Stimulated activated CD4-positive, alpha-beta T cell treated with anti-CD3 and anti-CD28 coated beads, TNF-alpha, amount 100 ng/mL, for 1 hour (primary cell): ENCODE measurements at places on chromosomes 4 and X.

GRCh38 chr4:159515314-159516025 lies 412.6 kb downstream of the RAPGEF2 start:
- no peak for DNase-seq

DNA sequence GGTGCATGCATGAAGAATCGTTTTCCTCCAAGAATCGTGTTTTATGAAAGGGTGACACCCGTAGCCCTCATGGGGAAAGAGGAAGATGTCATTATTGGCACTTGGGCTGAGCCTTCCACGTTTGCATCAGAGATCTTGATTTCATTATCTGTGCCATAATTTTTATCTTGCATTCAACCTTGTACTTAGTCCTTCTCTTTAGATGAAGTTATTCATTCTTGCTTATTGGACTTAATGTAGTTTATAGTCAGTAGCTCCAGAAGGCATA lies 66.8 kb downstream of the GAB1 start:
- DNase-seq = no peak

DNA sequence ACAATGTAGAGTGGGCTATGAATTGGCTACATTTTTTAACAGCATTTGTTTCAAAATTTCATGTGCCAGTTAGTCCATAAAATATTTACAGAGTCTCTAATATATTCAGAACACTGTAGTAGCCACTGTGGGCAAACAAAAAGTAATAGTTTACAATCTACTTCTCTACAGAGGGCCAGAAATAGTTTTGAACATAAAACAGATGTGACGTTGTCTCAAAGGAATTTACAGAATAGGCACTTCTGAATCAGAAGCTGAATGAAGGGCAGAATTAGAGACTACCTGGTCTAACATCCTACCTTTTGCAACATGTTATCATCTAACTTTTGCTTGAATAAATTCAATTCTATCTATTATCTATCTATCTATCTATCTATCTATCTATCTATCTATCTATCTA lies 811.9 kb upstream of the EPHA5 start:
- no peak for DNase-seq

DNA sequence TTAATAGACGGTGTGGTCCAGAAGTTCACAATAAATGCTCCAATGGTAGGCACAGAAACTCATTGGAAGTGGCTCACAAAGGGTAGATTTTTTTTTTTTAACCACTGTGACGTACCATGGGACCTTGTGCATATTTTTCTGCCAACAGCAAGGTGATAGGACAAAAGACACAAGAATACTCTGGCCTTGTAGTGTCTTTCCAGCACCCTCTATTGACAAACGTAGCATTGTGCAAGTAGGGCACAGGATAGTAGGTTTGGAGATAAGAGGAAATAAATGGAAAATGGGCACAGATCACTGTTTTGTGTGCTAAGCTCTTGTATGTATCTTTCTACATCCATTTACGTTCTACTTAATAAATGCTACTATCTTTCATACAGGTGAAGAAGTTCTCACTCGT lies 2054.9 kb downstream of the PCDH7 start:
- DNase-seq = no peak

GRCh38 chr4:118086344-118086743 lies 52.1 kb downstream of the NDST3 start:
- DNase-seq = no peak

- DNase-seq = no peak
Measured at GRCh38 chrX:4905576-4905975, 1192.1 kb upstream of the PRKX start.

GRCh38 chrX:147476008-147476407 lies 435.7 kb upstream of the FMR1 start:
- no peak for DNase-seq

DNA sequence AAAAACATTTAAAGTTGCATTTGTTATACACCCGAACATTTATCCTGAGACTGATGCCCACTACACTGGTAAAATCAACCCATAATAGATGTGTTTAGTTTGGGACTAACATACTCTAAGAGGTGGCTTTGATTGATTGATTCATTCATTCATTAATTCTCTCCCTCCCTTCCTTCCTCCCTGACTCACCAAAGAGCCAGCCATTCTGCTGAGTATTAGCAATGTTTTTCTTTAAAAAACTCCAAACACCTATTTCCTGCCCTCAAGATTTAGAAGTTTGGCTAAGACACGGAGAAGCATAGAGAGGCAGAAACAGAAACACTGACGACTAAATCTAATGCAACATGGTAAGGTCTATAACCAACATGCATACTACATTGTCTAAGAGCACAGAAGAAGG lies 88.9 kb downstream of the RASL11B start:
- no peak for DNase-seq
